ENCODE measurements at places on chromosomes 7 and 10. TPM values are rescaled to one million over a fixed set of nuclear protein-coding genes. Genes with fewer than 3 reads are reported as not detected.

The SLC26A3 gene
- not detected for total RNA-seq

The OPALIN gene
- not detected for total RNA-seq

The SFRP4 gene
- not detected for total RNA-seq

The NEUROD6 gene
- not detected for total RNA-seq
